ENCODE measurements at places on chromosomes 16 and 17. TPM values are rescaled to one million over a fixed set of nuclear protein-coding genes. Genes with fewer than 3 reads are reported as not detected.
A peak's percentile ranks its signal among the peaks of the same experiment; 100 is the strongest.

Gene HCRT
- 0.19 TPM for total RNA-seq

DNA sequence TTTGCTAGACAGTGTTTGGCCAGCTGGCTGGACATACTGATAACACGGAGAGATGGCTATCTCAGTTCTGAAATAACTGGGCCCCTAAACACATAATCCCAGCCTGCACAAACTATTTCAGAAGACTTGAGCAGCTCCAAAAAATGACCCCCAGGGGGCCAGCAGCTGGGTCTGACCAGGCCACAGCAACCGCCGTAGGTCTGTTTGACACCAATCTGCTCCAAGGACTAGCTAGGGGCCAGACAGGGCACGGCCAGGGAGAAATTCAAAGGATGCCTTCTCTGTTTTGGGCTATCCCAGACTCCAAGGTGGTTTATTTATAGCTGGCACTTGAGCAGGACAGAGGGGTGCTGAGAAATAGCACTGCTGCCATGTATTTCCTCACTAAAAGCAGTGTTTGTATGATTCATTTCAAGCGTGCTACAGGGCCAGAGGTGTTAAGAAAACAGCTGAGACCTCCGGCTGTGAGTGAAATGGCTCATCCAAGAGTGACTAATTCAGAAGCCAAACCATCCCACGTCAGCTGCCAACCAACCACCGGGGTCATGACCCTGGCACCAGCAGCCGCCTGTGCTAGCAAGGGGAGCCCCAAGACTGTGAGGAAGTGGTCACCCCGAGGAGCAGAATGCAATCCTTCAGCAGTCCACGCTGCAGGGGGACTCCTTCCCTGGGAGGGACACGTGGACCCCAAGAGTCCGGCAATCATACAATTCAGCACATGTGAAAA is 5.7 kb downstream of the GGA2 start:
- no peaks in the 10 kb centered on the region for H3K36me3 ChIP-seq
- DNase-seq = no peak
- H3K4me1 ChIP-seq = peaks cover 11% of the 10 kb centered on the region
- H3K27ac ChIP-seq = no peak overlapping the region
- no peak overlapping the region for H3K4me3 ChIP-seq
- H3K27me3 ChIP-seq = no peaks in the 10 kb centered on the region

DNA sequence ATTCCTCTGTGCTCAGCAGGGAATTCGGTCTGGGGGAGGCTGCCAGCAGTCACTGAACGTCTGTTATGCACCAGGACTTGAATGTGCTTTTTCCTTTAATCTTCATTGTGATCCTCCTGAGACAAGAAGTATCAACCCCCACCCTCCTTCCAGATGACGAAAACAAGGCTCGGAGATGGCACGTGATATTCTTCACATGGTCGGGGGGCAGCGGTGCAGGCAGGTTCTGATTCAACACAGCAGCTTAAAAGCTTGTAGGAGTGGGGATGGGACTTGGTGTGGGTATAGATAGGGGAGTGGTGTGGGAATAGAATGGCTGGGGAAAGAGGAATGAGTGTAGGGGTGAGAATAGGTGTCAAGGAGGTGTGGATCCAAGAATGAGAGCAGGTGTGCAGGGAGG is 6.4 kb downstream of the NECAB2 start:
- no peak for DNase-seq
- H3K27ac ChIP-seq = no peak overlapping the region
- no peak overlapping the region for H3K4me3 ChIP-seq
- H3K36me3 ChIP-seq = no peaks in the 10 kb centered on the region

- DNase-seq = no peak
- H3K36me3 ChIP-seq = no peaks in the 10 kb centered on the region
- no peaks in the 10 kb centered on the region for H3K4me1 ChIP-seq
- H3K27me3 ChIP-seq = no peaks in the 10 kb centered on the region
Observed at GRCh38 chr16:64983963-64984362, 137.9 kb downstream of the CDH11 start.

Gene GJC1
- 2.2 TPM for total RNA-seq

- H3K4me1 ChIP-seq = no peaks in the 10 kb centered on the region
- no peaks in the 10 kb centered on the region for H3K27me3 ChIP-seq
- no peak overlapping the region for H3K4me3 ChIP-seq
- no peak for DNase-seq
- peaks cover 2% of the 10 kb centered on the region for H3K36me3 ChIP-seq
Observed at GRCh38 chr17:64244165-64244564, 18.9 kb downstream of the TEX2 start.

Gene ATP1B2
- 0.05 TPM for total RNA-seq

DNA sequence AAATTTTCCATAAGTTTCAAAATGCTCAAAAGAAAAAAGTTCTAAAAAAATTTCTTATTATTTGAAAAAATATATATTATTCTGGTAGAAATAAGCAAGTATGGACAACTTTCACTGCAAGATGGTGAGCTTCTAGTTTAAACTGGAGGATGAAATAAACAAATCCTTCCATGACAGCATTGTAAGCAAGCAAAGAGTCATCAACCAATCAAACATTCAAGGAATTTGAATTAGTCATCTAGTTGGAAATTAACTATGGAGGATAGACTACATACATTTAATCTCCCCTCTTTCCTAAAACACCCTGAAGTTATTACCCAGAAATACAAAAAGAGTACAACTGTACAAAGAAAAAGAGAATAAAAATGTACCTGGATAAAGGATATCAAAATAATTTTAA is 51.0 kb upstream of the IRX5 start:
- DNase-seq = no peak
- no peaks in the 10 kb centered on the region for H3K36me3 ChIP-seq
- no peak overlapping the region for H3K4me3 ChIP-seq
- no peaks in the 10 kb centered on the region for H3K4me1 ChIP-seq
- H3K27me3 ChIP-seq = no peaks in the 10 kb centered on the region
- no peak overlapping the region for H3K27ac ChIP-seq

DNA sequence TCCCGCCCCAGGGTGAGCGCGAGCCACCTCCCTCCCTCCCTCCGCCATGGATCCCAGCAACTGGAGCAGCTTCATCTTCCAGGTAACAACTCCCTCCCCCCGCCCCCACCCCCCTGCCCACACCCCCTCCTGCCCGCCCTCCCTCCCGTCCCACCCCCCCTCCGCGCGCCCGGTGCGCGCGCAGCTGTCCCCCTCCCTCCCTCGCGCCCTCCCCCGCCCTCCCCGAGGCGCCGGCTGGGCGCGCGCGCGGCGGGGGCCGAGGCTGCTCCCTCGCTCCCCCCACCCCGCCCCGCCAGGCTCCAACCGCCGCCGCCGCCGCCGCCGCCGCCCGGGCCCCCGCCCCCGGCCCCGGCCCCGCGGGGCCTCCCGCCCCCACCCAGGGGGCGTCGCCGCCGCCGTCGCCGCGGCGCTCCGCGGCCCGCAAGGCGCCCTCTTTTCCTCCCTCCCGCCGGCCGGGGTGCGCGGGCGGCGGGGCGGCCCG is at the start of gene MAZ:
Gene MAZ (plus strand): TSS at position 431 of the 481 bp plus-strand sequence. CDS start 173 bp downstream, outside the sequence.
- peaks cover 30% of the 10 kb centered on the region for H3K4me1 ChIP-seq
- H3K27ac ChIP-seq = peak within 1 kb of the TSS; percentile 98
- DNase-seq = no peak
